Pancreas (tissue), 10 donors: ENCODE measurements at places on chromosomes 6 and 20. TPM values are rescaled to one million over a fixed set of nuclear protein-coding genes. Genes with fewer than 3 reads are reported as not detected.

GRCh38 chr6:137769797-137770362 lies 97.2 kb upstream of the TNFAIP3 start:
- no peak for DNase-seq
- no peaks in the 10 kb centered on the region for H3K4me1 ChIP-seq
- H3K27me3 ChIP-seq, result no peaks in the 10 kb centered on the region
- H3K36me3 ChIP-seq, result no peaks in the 10 kb centered on the region
- H3K27ac ChIP-seq, result no peak overlapping the region

DNA sequence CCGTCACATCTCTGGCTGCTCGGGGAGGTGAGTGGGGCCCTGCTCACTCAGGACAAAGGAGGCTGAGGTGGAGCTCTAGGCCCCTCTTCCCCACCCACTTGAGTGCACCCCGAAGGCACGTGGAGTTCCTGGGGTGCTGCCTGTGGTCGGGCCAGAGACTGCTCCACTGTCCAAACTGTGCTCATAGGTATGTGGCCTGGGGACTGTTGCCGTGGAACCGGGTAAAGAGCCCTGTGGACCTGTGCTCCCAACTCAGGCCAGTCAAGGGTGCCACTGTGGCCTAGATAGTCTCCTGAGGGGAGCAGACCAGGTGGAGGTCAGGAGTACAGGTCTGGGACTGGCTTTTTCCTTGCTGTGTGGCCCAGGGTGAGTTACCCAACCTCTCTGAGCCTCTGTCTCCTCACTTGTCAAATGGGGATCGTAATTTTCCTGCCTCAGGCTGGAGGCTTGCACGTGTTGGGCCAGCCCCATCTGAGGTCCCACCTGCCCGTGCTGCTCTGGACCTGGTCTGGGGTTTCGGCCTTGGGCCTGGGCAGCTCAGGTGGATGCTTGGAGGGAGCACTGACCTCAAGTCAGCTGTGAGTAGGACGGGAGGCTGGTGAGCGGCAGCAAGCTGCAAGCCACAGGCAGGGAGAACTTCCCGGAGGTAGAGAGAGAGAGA lies 12.4 kb upstream of the NPBWR2 start:
- DNase-seq, result no peak
- H3K4me3 ChIP-seq, result no peak overlapping the region
- no peaks in the 10 kb centered on the region for H3K4me1 ChIP-seq
- H3K27ac ChIP-seq, result no peak overlapping the region
- H3K27me3 ChIP-seq, result peaks cover 4% of the 10 kb centered on the region
- no peaks in the 10 kb centered on the region for H3K36me3 ChIP-seq

GRCh38 chr20:52937591-52938100 lies 34.5 kb upstream of the TSHZ2 start:
- H3K4me3 ChIP-seq, result no peak overlapping the region
- H3K36me3 ChIP-seq, result no peaks in the 10 kb centered on the region
- no peaks in the 10 kb centered on the region for H3K27me3 ChIP-seq
- H3K4me1 ChIP-seq, result no peaks in the 10 kb centered on the region

DNA sequence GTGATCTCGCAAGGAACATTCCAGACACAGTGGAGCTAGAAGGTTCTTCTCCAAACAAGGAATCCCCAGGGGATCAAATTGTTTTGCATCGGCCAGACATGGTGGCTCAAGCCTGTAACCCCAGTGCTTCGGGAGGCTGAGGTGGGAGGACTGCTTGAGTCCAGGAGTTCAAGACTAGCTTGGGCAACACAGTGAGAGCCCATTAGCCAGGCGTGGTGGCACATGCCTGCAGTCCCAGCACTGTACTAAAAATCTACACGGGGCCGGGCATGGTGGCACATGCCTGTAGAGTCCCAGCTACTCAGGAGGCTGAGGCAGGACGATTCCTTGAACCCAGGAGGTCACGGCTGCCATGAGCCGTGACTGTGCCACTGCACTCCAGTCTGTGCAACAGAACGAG lies 15.3 kb downstream of the GMEB2 start:
- no peaks in the 10 kb centered on the region for H3K4me1 ChIP-seq
- H3K4me3 ChIP-seq, result no peak overlapping the region
- no peak overlapping the region for H3K27ac ChIP-seq
- H3K36me3 ChIP-seq, result no peaks in the 10 kb centered on the region

The HFE gene
- total RNA-seq, result 3.1 TPM

DNA sequence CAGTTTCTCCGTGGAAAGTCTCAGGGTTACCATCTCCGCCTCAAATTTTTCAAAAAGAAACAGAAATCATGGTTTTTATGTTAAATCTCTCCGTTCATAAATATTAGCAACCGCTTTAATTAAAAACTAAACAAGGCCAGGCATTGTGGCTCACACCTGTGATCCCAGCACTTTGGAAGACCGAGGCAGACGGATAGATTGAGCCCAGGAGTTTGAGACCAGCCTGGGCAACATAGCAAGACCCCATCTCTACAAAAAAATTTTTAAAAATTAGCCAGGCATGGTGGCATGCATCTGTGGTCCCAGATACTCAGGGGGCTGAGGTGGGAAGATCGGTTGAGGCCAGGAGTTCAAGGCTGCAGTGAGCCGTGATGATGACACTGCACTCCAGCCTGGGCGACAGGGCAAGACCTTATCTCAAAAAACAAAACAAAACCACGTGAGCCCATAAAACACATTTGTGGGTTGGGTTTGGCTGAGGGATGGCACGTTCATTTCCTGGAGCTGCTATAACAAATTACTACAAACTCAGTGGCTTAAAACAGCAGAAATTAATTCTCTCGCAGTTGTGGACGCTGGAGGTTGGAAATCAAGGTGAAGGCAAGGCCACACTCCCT lies 223.2 kb downstream of the ZNF217 start:
- no peaks in the 10 kb centered on the region for H3K36me3 ChIP-seq
- DNase-seq, result no peak
- H3K27me3 ChIP-seq, result no peaks in the 10 kb centered on the region
- H3K27ac ChIP-seq, result no peak overlapping the region
- no peak overlapping the region for H3K4me3 ChIP-seq
- H3K4me1 ChIP-seq, result no peaks in the 10 kb centered on the region

DNA sequence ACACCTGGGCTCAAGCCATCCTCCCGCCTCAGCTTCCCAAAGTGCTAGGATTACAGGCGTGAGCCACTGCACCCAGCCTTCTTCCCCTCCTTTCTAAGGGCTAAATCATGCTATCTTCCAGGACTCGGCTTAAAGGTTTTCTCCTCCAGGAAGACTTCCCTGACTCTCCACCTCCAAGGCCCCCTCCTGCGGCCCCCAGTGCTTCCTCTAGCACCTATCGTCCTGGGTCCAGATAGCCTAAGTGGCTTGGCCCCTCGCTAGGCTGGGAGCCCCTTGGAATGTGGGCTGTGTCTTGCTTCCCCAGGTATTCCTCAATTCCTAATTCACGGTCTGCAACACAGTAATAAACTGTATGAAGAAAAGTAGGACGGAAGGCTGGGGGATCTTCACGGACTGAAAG lies 36.7 kb downstream of the PIM1 start:
- no peak for DNase-seq
- no peaks in the 10 kb centered on the region for H3K4me1 ChIP-seq
- H3K4me3 ChIP-seq, result no peak overlapping the region
- no peaks in the 10 kb centered on the region for H3K36me3 ChIP-seq
- no peaks in the 10 kb centered on the region for H3K27me3 ChIP-seq

DNA sequence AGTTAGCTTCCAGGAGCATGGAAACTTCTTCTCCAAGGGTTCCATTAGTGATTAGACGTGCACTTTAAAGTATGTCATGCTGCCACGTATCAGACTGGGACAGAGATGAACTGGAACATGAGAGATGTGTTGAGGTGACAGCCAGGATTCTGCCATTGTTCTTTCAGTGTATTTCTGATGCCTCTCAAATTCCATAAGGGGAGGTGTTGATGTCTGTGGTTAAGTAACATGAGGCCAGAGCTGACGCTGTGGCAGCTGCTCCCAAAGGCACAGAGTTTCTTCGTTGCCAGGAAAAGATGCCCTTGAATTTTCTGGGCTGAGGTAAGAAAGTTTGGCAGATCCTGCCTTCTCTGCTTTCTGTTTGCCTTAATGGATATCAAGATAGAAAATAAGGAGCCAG lies 63.5 kb downstream of the TRMT6 start:
- no peaks in the 10 kb centered on the region for H3K4me1 ChIP-seq
- no peak overlapping the region for H3K4me3 ChIP-seq
- H3K36me3 ChIP-seq, result no peaks in the 10 kb centered on the region
- peak; percentile 23 for DNase-seq
- H3K27me3 ChIP-seq, result no peaks in the 10 kb centered on the region

DNA sequence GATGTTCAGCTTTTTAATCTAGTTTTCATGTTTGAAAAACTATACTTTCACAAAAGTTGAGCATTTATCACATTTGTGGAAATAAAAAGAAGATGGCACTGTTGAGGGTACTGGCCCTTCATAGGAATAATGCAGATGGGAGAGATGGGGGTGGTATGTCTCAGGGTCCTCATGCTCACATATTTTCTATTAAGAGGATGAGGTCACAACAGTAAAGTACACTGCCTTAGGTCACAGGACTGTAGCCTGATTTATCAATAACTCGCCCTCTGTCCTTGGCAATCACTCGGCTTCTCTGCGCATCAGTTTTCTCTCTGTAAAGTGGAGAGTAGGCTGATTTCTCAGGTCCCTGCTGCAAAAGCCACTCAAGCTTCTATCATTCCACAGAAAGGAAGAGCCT lies 55.9 kb downstream of the PPP1R3G start:
- H3K27ac ChIP-seq, result no peak overlapping the region
- no peak overlapping the region for H3K4me3 ChIP-seq
- H3K36me3 ChIP-seq, result no peaks in the 10 kb centered on the region
- H3K4me1 ChIP-seq, result no peaks in the 10 kb centered on the region
- H3K27me3 ChIP-seq, result no peaks in the 10 kb centered on the region

DNA sequence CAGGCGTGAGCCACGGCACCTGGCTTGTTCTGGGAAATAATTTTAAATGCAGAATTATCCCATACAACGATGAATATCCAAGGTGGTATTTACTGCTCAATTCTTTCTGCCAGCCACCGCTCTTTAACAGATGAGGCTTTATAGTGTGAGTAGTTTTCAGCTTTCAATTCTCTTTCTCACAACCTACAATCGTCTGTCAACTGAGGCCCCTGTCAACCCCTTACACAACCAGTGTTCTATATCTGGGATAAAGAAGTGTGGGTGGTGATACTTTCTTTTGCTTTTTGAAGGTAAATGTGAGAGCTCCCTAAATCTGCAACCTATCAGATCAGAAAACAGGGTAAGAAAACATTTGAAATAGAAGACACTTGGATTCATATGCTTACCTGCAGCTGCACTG lies 22.5 kb downstream of the STAU1 start:
- no peak for DNase-seq
- peaks cover 23% of the 10 kb centered on the region for H3K4me1 ChIP-seq
- no peaks in the 10 kb centered on the region for H3K27me3 ChIP-seq
- H3K27ac ChIP-seq, result no peak overlapping the region

- DNase-seq, result no peak
- no peak overlapping the region for H3K4me3 ChIP-seq
- no peak overlapping the region for H3K27ac ChIP-seq
- no peaks in the 10 kb centered on the region for H3K36me3 ChIP-seq
- no peaks in the 10 kb centered on the region for H3K27me3 ChIP-seq
- peaks cover 44% of the 10 kb centered on the region for H3K4me1 ChIP-seq
These were observed 110.6 kb downstream of the ARID1B start for GRCh38 chr6:156887623-156888269.

- H3K36me3 ChIP-seq, result no peaks in the 10 kb centered on the region
- no peak for DNase-seq
- peaks cover 12% of the 10 kb centered on the region for H3K27me3 ChIP-seq
- no peaks in the 10 kb centered on the region for H3K4me1 ChIP-seq
These were observed 3.9 kb upstream of the GATA5 start for GRCh38 chr20:62479656-62480055.

GRCh38 chr20:11173916-11174315 lies 500.1 kb upstream of the JAG1 start:
- no peak overlapping the region for H3K4me3 ChIP-seq
- H3K4me1 ChIP-seq, result no peaks in the 10 kb centered on the region
- H3K27ac ChIP-seq, result no peak overlapping the region
- H3K36me3 ChIP-seq, result no peaks in the 10 kb centered on the region

DNA sequence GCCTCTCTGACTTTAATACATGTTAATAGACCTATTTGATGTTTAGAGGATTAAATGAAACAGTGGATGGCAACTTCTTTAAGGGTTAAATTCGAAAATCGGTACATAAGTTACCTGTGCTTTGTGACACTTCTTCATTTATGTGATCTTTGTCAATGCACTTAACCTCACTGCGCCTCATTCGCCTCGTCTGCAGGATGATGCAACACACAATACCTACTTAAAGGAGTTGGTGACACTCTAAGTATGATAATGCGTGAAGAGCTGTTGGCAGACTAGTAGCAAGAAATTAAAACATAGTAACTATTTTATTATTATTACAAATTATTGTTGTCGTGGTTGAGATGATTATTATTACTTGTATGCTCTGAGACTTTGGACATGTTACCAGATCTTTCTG lies 92.8 kb downstream of the TSHZ2 start:
- H3K27me3 ChIP-seq, result no peaks in the 10 kb centered on the region
- H3K27ac ChIP-seq, result no peak overlapping the region
- H3K4me1 ChIP-seq, result no peaks in the 10 kb centered on the region
- H3K4me3 ChIP-seq, result no peak overlapping the region

- H3K4me3 ChIP-seq, result no peak overlapping the region
- H3K4me1 ChIP-seq, result no peaks in the 10 kb centered on the region
- H3K36me3 ChIP-seq, result no peaks in the 10 kb centered on the region
These were observed 20.7 kb upstream of the PKHD1 start for GRCh38 chr6:52108128-52108527.

DNA sequence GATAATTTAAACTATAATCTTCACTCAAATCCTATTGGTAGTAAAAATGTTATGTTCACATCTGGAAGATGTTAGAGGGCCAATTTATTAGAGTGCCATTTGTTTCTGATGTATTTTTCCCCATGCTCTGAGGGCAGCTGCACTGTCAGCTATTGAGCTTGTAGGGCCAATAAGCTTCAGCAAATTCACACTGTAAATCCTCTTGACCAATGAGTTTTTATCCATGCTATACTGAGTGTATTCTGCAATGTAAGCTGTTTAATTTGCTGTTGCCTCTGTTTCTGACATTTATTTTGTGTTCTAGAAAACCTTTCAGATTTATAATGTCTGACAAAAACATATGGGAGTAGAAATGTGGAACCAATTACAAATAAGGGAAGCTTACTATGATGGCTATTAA lies 62.6 kb downstream of the OGFRL1 start:
- no peaks in the 10 kb centered on the region for H3K27me3 ChIP-seq
- H3K27ac ChIP-seq, result no peak overlapping the region
- DNase-seq, result no peak
- peaks cover 7% of the 10 kb centered on the region for H3K4me1 ChIP-seq
- H3K4me3 ChIP-seq, result no peak overlapping the region

GRCh38 chr20:20286061-20286460 lies 81.8 kb upstream of the INSM1 start:
- no peak for DNase-seq
- no peaks in the 10 kb centered on the region for H3K4me1 ChIP-seq
- H3K4me3 ChIP-seq, result no peak overlapping the region
- no peak overlapping the region for H3K27ac ChIP-seq
- no peaks in the 10 kb centered on the region for H3K27me3 ChIP-seq

DNA sequence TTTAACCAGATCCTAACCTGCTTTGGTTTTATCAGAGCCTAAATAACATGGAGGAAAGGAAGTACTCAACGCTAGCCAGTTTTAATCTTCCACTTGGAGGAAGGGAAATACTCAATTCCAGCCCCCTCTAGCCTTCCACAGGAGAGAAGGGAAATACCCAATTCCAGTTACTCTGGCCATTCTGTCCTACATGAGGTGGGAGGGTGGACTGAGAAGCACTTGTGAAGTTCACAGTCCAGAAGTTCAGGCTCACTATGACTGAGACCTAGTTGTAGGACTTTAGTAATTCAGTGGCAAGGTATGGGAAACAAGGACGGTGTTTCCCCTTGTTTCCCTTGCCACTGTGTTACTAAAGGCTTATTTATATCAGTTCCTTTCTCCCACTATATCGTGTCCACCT lies 672.0 kb downstream of the RFPL4B start:
- no peaks in the 10 kb centered on the region for H3K4me1 ChIP-seq
- H3K36me3 ChIP-seq, result no peaks in the 10 kb centered on the region
- no peak overlapping the region for H3K4me3 ChIP-seq
- no peak overlapping the region for H3K27ac ChIP-seq

The SLC26A8 gene
- not detected for total RNA-seq
